ENCODE measurements at places on chromosomes 7 and 10.

DNA sequence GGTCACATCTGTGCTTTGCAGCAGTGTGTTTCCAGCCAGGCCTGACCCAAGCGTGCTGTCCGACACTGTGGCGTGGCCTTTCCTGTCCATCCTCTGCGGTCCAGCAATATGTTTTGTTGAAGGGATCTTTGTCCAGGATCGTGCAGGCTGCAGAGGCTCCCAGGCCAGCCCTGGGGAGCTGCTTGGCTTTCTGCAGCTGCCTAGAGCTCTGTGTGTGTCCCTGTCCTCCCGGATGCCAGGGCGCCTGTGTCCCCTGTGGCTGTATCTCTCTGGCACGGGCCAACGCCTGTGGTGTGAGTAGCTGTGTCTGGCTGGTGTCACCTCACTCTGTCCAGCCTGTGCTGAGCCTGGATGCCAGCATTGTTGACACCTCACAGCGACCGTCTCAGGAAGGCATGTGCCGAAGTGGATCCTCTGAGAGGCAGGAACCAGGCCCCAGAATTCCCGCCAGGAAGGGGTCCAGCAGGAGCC is 94.5 kb downstream of the INPP5A start:
- DNase-seq, result no peak

DNA sequence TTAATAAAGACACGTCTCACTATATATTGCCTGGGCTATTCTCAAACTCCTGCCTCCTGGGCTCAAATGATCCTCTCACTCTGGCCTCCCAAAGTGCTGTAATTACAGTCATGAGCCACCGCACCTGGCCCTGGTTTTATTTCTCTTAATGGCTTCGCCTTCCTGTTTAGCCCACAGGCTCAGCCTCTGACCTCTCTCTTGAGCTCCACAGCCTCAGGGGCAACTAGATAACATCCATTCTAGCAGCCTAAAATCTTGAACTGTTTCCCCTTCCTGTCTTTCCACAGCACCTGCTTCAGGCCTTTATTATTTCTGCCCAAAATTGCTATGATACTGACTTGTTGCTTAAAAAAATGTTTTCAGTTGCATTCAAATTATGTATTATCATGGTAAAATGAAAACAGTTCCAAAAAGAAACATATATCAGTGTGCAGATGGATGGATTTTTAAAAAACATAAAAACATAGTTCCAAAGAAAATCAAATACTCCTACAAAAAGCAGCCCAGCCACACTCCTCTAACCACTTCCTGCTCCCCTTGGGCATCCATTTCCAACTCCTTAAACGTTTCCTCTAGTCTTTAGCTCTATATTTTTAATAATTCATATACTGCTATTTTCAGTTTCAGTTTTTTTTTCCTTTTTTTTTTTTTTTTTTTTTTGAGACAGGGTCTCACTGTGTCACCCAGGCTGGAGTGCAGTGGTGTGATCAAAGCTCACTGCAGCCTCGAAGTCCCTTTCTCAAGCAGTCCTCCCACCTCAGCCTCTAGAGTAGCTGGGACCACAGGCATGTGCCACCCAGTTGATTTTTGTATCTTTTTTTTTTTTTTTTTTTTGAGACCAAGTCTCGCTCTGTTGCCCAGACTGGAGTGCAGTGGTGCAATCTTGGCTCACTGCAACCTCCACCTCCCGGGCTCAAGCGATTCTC is 5.1 kb upstream of the BAZ1B start:
- no peak for DNase-seq

DNA sequence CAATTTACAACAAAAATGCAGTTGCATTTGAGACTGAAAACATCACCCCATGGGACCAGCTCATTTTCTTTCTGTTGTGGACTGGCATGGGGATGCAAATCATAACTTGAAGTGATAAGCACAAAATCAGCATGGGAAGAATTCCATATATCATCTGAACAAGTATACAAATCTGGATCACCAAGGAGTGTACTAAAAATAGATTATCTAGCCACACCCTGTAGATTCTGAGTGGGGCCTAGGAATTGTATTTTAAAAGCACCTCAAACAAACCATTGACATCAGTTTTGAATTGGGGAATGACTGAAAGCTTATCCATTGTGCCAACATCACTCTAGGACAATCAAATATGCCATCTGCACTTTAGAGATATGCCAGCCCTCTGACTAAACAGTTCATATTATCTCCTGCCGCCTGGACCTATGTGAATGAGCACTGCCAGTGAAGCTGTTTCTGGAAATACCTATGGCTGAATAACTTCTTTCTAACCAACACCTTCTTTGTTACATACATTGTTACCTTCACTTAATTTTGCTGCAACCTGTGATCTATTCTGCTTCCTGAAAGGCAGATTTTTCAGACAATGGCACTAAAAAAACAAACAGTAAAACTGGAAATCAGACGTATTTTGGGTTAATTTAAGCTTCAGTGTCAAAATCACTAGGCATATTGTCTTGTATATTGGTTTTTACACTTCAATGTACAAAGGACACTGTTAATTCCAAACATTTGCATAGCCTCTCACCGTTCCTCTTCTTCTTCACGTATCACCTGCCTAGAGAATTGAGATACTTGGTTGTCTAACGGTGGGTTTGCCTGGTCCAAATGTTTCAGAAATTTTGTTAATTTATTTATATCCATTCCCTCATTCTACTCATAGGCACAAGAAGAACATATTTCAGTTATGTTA is 42.4 kb upstream of the HGF start:
- no peak for DNase-seq

DNA sequence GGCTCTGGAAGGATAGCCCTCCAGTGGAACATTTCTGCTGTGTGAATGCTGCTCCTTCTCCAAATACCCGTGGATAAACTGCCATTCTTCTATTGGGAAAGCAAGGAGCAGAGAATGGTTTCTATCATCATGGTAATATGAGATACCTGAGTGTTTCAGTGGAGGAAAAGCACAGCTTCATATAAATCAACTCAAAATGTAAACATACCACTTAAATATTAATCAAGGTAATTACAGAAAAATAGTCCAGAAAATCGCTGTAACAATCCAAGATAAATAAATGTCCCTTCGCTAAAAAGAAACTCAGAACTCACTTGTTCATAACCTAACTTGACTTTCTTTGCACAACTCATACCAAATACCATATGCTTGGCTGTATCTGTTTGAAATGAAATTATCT is 635.8 kb downstream of the PARD3 start:
- DNase-seq, result no peak

- DNase-seq, result no peak
These were observed 6.2 kb downstream of the ABI1 start for GRCh38 chr10:26854524-26854923.

GRCh38 chr10:43286076-43286805 is 19.4 kb upstream of the RASGEF1A start:
- no peak for DNase-seq

- DNase-seq, result no peak
These were observed 114.6 kb downstream of the ITIH5 start for GRCh38 chr10:7551950-7552716.

GRCh38 chr7:69403169-69403568 is 195.1 kb upstream of the AUTS2 start:
- no peak for DNase-seq

DNA sequence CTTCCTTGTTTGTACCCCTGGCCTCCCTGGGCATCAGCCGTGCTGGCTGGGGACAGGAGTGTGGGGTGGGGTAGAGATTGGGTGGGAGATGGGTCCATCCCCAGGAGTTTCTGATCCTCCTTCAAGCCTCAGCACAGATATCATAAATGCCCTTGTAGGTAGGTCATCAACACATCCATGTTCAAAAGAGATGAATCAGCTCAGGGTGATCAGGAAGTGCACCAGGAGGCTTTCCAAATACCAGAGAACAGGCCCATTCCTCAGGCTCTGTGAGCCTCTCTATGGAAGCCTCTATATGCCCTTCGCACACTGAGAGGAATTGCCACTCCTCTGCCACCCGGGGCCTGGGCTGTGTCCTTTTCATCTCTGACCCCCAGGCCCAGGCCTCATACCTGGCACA is 31.9 kb upstream of the ADCYAP1R1 start:
- no peak for DNase-seq

- no peak for DNase-seq
These were observed 88.7 kb downstream of the OSBPL3 start for GRCh38 chr7:24891311-24891735.

GRCh38 chr10:10591715-10592341 is 425.8 kb upstream of the CELF2 start:
- DNase-seq, result no peak

DNA sequence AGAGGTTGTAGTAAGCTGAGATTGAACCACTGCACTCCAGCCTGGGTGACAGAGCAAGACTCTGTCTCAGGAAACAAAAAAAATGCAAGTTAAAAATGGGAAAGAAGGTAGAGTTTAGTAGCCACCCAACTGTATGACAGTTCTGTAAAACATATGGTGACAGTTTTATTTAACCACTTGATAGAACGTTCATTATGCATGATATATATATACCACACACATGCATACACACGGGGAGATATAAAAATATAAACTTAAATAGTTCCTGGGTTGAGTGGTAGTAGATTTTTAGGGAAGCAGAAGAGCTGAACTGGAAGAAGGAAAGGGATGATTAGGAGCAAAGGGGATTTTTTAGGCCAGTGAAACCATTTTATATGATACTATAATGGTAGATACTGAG is 120.0 kb downstream of the KMT2C start:
- no peak for DNase-seq

- DNase-seq, result no peak
These were observed 156.4 kb downstream of the PRPF18 start for GRCh38 chr10:13743101-13743693.

DNA sequence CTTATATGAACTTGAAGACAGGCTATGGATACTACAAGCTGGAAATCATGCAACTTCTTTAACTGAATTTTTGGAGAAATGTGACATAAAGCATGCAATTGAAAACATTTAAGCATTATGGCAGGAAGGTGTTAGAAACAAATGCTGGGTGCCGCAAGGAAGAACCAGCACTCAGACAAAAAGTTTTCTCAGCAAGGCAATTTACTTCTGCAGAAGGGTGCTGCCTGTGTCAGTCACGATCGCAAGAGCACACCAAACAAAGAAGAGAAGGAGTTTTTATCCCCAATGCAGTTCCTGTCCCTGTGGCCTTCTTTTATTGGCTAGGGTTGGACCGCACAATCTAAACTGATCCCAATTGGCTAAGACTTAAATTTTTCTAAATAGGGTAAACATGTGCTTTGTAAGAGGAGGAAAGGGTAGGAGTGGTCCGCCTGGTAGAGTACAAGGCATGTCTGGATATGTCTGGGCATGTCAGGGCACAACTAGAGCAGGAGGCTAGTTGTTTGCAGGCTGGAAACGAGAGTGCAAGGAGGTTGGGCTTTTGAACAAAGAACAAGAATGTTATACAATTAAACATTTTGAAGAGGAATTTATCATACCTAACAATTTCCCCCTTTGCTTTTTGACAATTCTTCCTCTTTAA is 109.6 kb upstream of the FAM3C start:
- DNase-seq, result no peak
